Stimulated activated CD8-positive, alpha-beta memory T cell treated with anti-CD3 and anti-CD28 coated beads, Interleukin-7, amount 100 ng/mL, for 1 hour (primary cell): ENCODE measurements at places on chromosomes 12 and 14.

DNA sequence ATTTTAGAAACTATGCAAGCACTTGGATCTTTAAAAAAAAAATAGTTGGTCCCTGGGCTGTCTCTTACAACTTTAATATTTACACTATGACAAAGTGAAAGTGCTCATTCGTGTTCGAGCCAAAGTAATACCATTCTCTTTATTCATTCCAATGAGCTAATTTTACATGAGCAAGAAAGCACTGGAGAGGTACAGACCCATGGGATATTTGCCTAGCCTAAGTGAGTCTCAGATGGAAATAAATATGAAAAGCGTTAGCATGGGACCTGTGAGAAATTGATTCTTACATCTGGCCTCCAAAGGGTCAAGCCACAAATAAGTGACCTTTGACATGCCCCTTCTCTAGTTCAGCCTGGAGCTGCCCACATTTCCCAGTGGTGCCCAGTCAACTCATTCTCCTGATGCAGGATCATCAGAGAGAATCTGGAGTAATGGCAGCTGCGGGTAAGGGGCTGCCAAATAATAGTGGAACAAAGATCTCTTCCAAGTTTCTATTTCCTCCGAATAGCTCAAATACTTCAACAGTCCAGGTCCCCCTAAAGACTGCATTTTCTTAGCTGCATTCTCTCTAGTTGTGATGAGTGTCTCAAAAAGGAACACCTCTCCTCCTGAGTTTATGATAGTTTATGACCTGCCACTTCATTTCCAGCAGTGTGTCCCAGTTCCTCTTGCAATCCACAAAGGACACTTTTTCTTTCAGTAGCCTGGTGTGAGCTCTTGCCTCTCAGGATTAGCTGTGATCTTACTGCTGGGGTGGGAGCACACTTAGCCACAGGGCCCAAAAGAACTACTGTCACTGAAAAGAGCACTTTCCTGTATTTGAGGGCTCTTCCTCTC, 208.2 kb downstream of the DAD1 start:
- DNase-seq = no peak

- no peak for DNase-seq
Measured at GRCh38 chr14:65853407-65853955, 441.0 kb downstream of the FUT8 start.

GRCh38 chr14:53153702-53154112, 584 bp upstream of the DDHD1 start:
- no peak for DNase-seq

GRCh38 chr14:65791191-65791981, 378.9 kb downstream of the FUT8 start:
- no peak for DNase-seq

DNA sequence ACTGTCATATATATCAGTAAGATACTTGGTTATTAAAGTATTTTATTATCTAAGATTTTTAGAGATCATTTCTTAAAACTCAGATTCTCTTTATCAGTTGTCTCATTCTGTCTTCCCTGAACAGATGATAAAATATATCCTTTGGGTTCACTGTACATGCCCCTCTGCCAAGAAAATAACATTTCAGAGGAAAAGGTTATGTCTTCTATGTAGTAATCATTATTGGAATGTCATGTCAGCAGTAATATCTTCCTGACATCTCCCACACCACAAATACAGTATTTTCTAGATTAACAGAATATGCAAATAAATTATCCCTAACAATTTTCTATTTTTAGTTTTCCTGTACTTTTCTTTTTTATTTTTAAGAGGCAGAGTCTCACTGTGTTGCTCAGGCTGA, 26.0 kb downstream of the BTBD7 start:
- DNase-seq = no peak

- DNase-seq = no peak
Measured at GRCh38 chr14:103480595-103480994, 42.0 kb downstream of the CKB start.

GRCh38 chr14:100662879-100663760, 63.6 kb upstream of the DLK1 start:
- peak; percentile 25 for DNase-seq

DNA sequence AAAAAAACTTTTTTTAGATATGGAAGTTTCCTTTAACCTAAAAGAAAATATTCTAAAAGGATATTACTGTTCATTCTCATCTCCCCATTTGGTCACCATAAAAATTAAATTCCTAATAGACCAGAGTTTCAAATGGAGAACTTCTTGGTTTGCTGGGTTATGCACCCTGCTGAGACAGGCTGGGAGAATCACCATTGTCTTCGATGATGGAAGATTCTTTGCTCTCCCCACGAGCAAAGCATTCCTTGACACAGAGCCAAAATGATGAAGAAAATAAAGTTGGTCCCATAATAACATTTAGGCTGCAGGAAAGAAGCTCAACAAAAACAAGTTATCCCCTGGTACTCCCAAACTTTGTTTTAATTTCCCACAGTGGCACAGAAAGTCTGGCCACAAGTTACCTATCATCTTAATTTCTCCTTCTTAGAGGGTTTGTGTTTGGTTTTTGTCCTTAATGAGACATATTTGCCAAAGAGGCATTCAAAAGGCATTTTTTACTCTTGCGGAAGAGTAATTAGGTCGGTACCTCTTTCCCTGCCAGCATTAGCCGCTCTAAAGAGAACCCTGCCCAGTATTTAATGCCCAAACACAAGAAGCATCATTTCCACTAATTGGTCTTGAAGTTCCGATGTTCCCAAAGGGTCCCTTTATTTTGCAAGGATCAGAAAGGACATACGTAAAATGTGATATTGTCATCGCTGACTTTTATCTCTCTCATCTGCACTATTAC, 4.8 kb downstream of the DIO2 start:
- no peak for DNase-seq

DNA sequence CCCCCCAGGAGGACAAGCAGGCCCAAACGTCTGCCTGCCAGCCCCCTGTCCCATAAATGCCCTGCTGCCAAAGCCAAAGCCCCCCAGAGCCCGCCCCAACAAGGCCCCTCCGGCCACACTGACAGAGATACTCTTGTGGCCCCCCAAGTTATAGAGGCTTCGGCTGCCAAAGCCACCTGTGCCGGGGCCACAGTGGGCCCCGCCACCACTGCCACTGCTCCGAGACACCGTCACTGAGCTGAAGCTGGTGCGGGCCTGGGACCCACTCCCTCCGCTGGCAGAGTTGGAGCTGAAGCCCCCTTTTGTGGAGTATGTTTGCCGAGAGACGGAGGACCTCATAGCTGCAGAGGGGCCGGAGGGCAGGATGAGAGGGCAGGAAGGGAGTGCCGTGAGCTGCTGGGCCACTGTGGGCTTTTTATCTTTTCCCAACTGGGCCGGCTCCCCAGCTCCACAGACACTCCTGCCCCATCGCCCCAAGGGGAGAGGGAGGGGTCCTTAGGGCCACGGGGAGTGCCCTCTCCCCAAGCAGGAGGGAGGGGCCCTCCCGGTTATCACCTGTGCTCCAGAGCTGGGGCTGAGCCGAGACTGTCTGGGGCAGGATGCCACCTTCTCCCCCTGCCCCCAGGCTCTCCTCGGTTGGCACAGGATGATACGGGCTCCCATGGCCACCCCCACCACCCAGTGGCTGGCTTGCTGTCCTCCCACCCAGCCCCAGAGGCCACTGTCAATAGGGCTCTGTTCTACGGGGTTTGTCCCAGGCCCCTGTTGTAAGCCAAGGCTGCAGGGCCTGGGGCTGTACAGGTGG, at the start of gene KRT79:
KRT79 (minus strand) TSS at position 390 of the 805 bp plus-strand sequence; CDS start at position 339, 51 bp downstream.
- no peak for DNase-seq

DNA sequence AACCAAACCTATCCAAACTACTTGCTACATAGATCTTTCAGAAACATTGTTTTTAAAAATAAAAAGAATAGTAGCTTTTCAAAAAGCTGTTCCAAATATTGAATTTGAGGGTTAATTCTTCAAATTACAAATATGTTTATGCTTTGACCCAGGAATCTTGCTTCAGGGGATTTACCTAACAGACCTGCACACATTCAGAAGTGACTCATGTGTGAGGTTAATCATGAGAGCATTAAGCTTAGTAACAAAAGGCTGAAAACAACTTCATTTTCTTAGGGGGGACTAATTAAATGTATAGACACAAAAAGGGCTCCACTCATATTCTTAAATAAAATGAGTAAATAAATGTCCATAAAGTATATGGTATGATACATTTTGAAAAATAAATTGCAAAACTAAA, 672.4 kb upstream of the FLRT2 start:
- no peak for DNase-seq

- no peak for DNase-seq
Measured at GRCh38 chr12:106254724-106255123, 6.9 kb upstream of the CKAP4 start.

DNA sequence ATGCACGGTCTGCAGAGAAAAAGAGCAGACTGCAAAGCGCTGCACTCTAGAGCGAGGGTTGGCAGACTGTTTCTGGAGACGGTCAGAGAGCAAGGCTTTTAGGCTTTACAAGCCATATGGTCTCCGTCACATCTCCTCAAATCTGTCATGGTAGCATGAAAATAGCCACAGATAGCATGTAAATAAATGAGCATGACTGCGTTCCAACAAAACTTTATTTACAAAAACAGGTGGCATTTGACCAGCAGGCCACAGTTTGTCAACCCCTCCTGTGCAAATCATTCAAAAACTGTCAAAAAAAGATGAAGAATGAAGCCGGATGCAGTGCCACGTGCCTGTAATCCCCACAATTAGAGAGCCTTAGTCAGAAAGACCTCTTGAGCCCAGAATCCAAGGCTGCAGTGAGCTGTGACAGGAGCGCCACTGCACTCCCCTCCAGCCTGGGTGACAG, 18.9 kb downstream of the SYNE3 start:
- DNase-seq = no peak

GRCh38 chr12:47828976-47829482, 9.3 kb upstream of the HDAC7 start:
- no peak for DNase-seq

DNA sequence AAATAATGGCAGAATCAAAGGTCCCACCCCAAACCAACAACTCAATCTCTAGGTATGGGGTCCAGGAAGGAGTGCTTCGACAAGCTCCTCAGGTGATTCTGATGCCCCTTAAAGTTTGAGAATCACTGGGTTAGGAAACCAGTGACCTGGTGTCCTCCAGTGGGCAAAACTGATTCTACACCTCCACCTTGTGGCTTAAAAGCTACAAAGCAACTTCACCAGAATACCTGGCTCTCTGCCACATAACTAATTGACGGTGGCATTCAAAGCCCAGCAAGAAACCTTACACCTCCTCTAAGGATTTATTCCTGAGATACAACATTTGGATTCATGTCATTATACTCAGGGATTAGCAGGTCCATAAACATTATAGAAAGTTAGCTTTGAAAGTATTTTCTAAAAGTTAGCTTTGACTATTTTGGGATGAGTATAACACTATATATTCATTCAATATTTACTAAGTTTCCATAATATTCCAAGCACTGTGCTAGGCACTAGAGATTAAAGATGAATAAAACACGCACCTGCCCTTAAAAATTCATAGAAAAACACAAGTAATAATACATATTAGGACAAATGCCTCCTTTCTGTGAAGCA, 45.4 kb downstream of the DCAF5 start:
- DNase-seq = no peak
